Stimulated activated CD4-positive, alpha-beta T cell treated with anti-CD3 and anti-CD28 coated beads, Interleukin-4, amount 100 ng/mL, for 4 hours (primary cell): ENCODE measurements at places on chromosomes 3 and 15.

DNA sequence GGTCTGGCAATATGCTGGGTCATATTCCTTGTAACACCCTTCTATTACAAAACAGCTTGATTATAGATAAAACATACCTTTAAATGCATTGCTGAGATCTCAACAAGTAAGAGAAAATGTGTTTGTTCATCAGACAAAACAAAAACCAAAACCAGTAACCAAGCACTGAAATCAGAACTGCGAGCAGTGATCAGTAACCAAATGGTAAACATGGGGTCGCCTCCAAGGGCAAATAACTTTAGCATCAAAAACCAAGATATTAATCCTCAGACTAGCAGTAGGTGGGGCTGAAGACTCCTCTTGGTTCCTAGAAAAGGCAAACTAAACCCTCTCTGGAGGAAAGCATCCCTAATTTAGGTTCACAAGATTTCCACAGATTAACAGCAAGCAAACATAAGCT lies 6.6 kb upstream of the HESX1 start:
- DNase-seq: no peak

- no peak for DNase-seq
Observed at GRCh38 chr3:22372292-22373062, 621.5 kb upstream of the ZNF385D start.

GRCh38 chr3:106120356-106120755 lies 251.5 kb upstream of the CBLB start:
- DNase-seq: no peak

DNA sequence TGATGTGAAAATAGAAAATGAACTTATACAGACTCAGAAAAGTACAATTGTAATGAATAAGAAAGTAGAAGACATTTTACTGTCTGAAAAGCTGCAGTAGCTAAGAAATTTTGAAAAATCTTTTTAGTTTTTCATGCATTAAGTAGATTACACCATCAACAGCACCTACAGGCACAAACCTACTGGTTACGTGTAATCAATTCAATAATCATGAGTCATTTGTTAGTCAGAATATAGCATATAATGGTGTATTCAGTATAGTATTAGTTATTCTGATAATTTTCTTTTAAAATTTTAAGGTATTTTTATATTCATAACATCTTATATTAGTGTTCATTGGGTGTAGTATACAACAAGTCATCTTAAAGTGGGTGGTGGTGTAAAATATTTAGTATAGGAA lies 550.5 kb upstream of the GBE1 start:
- DNase-seq: no peak

DNA sequence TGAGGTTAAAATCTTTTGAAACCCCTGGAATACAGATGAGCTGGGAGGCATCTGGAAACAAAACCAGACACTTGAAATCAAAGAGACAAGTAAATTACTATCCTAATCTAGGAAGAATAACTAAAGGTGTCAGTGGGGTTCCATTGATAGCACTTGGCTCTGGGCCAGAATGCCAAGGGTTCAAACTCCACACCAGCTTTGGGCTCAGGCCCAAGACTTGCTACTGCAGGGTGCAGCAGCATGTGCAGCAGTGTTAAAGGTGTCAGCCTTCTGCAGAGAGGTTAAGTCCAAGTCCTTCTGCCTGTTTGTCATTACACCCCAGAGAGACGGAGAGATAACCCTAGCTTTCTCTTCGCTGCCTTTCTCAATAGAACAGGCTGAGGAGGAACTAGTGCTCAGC lies 273.9 kb downstream of the TIGIT start:
- DNase-seq: no peak

- DNase-seq: no peak
Observed at GRCh38 chr15:71386448-71387236, 271.4 kb downstream of the THSD4 start.

GRCh38 chr3:53225651-53226050 lies 30.2 kb downstream of the TKT start:
- DNase-seq: no peak

GRCh38 chr3:37441689-37442088 lies 267.3 kb upstream of the LRRFIP2 start:
- DNase-seq: no peak
